Tibial nerve (tissue), 4 donors: ENCODE measurements at places on chromosomes 11 and 22.

GRCh38 chr11:12090061-12090591 lies 20.3 kb upstream of the MICAL2 start:
- DNase-seq = no peak
- peaks cover 29% of the 10 kb centered on the region for H3K4me1 ChIP-seq
- H3K36me3 ChIP-seq = no peaks in the 10 kb centered on the region
- no peaks in the 10 kb centered on the region for H3K27me3 ChIP-seq

DNA sequence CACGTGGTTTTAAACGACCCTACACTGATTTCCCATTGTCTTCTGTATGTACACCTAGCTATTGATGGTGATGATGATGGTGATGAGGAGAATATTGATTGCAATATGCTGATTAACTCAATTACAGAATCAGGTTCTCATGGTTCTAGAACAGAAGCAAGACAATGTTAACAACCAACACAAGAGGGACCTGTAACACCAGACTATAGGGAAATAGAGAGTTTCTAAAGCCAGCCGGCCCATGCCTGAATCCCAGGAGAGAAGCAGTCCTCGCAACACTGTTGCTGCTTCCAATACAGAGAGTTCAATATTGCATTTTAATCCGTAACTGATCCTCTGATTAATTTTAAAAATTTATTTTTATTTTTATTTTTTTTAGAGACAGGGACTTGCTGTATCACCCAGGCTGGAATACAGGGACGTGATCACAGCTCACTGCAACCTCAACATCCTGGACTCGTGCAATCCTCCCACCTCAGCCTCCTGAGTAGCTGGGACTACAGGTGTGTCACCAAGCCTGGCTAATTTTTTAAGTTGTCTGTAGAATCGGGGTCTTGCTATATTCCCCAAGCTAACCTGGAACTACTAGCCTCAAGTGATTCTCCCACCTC lies 22.2 kb upstream of the UBASH3B start:
- no peak overlapping the region for H3K4me3 ChIP-seq
- no peaks in the 10 kb centered on the region for H3K27me3 ChIP-seq
- no peak for DNase-seq

- H3K36me3 ChIP-seq = no peaks in the 10 kb centered on the region
- no peak for DNase-seq
- no peaks in the 10 kb centered on the region for H3K4me1 ChIP-seq
Observed at GRCh38 chr11:126542334-126543015, 187.0 kb downstream of the ST3GAL4 start.

DNA sequence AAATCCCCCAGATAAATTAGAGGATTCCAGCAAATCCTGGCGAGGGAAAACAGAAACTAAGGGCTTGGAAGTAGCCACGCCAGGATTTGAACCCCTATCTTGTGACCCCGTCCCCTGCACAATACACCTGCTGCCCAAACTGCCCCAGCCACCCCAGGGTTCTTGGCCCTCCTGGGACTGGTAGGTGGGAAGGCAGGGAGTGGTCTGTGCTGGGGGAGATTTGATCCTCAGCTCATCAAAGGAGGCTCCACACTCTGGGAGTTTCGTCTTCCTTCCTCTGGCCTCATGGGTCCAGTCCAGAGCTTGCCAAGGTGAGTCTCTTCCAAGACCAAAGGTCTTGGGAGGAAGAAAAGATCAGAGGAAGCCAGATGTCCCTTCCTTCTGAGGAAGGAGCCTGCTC lies 4.5 kb upstream of the CHST1 start:
- DNase-seq = no peak
- H3K4me3 ChIP-seq = no peak overlapping the region
- peaks cover 4% of the 10 kb centered on the region for H3K4me1 ChIP-seq
- no peaks in the 10 kb centered on the region for H3K36me3 ChIP-seq
- no peak overlapping the region for H3K27ac ChIP-seq

GRCh38 chr11:122668562-122669090 lies 13.1 kb downstream of the UBASH3B start:
- no peak overlapping the region for H3K27ac ChIP-seq
- H3K36me3 ChIP-seq = no peaks in the 10 kb centered on the region
- no peaks in the 10 kb centered on the region for H3K4me1 ChIP-seq
- no peak for DNase-seq
- no peak overlapping the region for H3K4me3 ChIP-seq

DNA sequence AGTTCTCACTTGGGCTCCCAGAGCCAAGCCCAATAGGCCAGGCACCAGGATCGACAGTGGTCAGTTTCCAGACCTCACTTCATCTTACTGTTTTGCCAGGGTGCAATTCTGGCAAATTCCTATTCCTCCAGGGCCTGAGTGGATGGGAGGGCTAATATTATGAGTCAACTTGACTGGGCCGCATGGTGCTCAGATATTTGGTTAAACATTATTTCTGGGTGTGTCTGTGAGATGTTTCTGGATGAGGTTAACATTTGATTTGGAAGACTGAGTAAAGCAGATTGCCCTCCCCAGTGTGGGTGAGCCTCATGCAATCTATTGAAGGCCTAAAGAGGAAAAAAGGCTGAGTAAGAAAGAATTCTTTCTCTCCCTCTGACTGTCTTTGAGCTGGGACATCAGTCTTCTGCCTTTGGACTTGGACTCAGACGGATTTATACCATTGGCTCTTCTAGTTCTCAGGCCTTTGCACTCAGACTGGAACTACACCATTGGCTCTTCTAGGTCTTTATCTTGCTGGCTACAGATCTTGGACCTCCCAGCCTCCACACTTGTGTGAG lies 132.9 kb upstream of the ZBED5 start:
- no peak for DNase-seq
- H3K4me3 ChIP-seq = no peak overlapping the region
- H3K27me3 ChIP-seq = no peaks in the 10 kb centered on the region
- no peak overlapping the region for H3K27ac ChIP-seq

DNA sequence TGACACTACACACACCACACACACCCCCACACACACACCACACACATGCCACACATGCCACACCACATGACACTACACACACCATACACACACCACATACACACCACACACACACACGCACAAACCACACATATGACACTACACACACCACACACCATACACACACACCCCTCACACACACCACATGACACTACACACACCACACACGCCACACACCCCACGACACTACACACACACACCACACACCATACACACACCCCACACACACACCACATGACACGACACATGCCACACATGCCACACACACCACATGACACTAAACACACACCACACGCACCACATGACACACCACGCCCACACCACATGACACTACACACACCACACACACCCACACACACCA lies 101.8 kb upstream of the ASPHD2 start:
- no peak overlapping the region for H3K27ac ChIP-seq
- DNase-seq = no peak
- no peaks in the 10 kb centered on the region for H3K27me3 ChIP-seq

DNA sequence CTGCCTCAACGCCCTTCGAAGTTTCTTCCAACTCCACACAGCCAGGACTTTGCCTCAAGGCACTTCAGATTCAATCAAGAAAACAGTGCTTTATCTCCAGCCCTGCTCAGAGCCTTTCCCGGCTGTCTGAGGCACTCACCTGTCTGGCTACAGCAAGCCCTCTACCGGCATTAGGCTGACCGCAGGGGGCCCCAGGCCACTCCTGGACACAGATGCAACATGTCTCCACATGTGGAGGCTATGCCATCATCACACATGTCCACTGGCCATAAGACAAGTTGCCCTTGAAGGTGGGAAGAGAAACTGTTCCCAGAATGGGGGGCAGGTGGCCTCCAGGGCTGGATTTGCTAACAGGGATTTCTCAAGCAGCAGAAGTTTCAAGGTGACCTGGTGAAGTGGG lies 10.0 kb downstream of the SCUBE1 start:
- no peaks in the 10 kb centered on the region for H3K27me3 ChIP-seq
- H3K27ac ChIP-seq = no peak overlapping the region
- H3K4me3 ChIP-seq = no peak overlapping the region
- no peaks in the 10 kb centered on the region for H3K4me1 ChIP-seq
- no peak for DNase-seq

DNA sequence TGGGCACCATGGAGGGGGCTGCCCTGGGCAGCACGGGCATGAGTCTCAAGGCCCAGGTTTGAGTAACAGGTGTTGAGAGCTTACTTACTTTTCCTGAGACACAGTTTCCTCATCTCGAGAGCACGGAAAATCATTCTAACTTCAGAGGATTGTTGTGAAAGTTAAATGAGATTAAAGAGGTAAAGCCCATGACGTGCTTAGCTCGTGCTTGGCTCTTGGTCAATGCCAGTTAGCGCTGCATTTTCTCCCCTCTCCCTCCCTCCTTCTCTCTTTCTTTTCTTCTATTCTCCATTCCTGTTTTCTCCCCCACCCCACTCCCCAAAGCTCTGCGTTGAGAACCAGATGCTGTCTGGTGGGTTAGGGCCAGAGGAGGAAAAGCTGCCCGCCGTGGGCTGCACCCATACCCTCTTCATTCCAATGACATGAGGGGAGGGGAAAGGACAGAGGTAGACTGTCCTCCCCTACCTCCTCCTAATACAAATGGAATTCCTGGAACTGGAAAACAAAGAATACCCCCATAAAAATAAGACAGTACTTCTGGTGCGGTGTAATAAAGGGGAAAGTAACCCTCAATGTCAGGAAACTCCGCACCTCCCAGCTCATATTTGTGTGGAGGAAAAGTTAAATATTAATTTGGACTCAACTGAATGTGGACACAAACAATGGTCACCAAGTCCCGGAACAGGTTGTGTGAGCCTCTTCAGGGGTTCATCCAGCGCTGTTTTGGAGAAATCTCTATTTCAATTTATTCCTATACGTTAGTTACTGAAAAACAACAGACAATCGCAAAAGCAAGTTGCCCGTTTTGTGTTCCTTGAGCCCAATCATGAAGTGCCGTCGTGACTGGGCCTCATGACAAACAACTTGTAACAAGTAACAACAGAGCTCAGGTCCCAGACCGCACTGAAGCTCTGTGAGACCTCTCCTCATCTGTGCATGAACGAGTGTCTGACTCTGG lies 54.8 kb upstream of the B3GAT1 start:
- H3K27me3 ChIP-seq = peaks cover 9% of the 10 kb centered on the region
- H3K4me1 ChIP-seq = no peaks in the 10 kb centered on the region
- H3K36me3 ChIP-seq = no peaks in the 10 kb centered on the region
- DNase-seq = no peak

- H3K36me3 ChIP-seq = no peaks in the 10 kb centered on the region
- H3K4me1 ChIP-seq = peaks cover 25% of the 10 kb centered on the region
- no peaks in the 10 kb centered on the region for H3K27me3 ChIP-seq
Observed at GRCh38 chr22:18042685-18043084, 18.3 kb upstream of the MICAL3 start.

GRCh38 chr11:2290351-2290841 lies 11.3 kb downstream of the C11orf21 start:
- H3K4me1 ChIP-seq = peaks cover 7% of the 10 kb centered on the region
- H3K27me3 ChIP-seq = no peaks in the 10 kb centered on the region
- no peak for DNase-seq
- H3K4me3 ChIP-seq = no peak overlapping the region
- no peaks in the 10 kb centered on the region for H3K36me3 ChIP-seq

DNA sequence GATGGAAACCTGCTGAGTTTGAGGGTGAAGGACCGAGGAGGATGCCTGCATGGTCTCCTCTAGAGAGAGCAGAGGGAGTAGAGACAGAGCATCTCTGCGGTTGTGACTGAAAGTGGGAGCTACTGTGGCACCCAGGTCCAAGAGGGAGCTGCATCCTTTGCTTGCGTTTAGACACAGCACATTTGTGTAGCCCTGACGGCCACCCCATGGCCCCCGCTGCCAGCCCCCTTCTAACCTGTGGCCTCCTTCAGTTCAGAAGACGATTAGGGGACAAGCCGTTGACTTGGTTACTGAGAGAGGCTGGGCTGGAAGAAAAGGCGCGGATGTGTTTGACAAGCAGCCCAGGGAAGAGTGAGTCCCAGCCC lies 690.9 kb downstream of the BRD1 start:
- DNase-seq = no peak
- no peak overlapping the region for H3K27ac ChIP-seq
- no peaks in the 10 kb centered on the region for H3K27me3 ChIP-seq
- no peaks in the 10 kb centered on the region for H3K36me3 ChIP-seq
- H3K4me3 ChIP-seq = no peak overlapping the region

GRCh38 chr11:111513240-111513605 lies 1.0 kb upstream of the BTG4 start:
- H3K27me3 ChIP-seq = peaks cover 42% of the 10 kb centered on the region
- H3K36me3 ChIP-seq = no peaks in the 10 kb centered on the region
- no peak for DNase-seq
- H3K4me1 ChIP-seq = no peaks in the 10 kb centered on the region
- H3K27ac ChIP-seq = no peak overlapping the region
- peak overlapping the region; percentile 59 for H3K4me3 ChIP-seq

DNA sequence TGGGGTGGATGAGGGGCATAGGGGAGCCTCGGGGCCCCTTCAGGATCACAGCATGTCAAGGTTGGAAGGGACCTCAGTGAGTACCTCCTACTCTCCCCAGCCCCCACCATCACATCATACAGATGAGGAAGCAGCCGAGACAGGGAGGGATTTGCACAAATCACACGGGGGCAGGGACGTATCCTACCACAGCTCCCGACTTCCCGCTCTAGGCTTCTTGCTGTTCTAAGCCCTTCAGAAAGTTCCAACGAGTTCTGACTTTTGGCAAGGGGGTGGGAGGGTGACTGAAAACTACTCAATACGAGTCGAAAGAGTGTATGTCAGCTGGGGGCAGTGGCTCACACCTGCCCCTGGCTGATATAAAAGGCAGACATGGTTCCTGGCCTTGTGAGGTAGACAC lies 4.7 kb upstream of the RAD9A start:
- H3K4me3 ChIP-seq = no peak overlapping the region
- peaks cover 14% of the 10 kb centered on the region for H3K4me1 ChIP-seq
- H3K27ac ChIP-seq = no peak overlapping the region
- no peak for DNase-seq
- no peaks in the 10 kb centered on the region for H3K27me3 ChIP-seq
- H3K36me3 ChIP-seq = no peaks in the 10 kb centered on the region

GRCh38 chr22:24181088-24181995 lies at the start of gene SUSD2:
Gene SUSD2 (plus strand): TSS chr22:24181487. CDS start chr22:24181520, 33 bp downstream.
- H3K27me3 ChIP-seq = no peaks in the 10 kb centered on the region
- H3K4me1 ChIP-seq = peaks cover 11% of the 10 kb centered on the region
- no peak within 1 kb of the TSS for H3K4me3 ChIP-seq
- DNase-seq = no peak
- H3K27ac ChIP-seq = peak within 1 kb of the TSS; percentile 81

GRCh38 chr11:110835106-110835505 lies 122.9 kb upstream of the ARHGAP20 start:
- no peaks in the 10 kb centered on the region for H3K4me1 ChIP-seq
- no peaks in the 10 kb centered on the region for H3K36me3 ChIP-seq
- H3K27me3 ChIP-seq = no peaks in the 10 kb centered on the region
- H3K4me3 ChIP-seq = no peak overlapping the region
- no peak for DNase-seq

GRCh38 chr11:68467201-68467834 lies 6.8 kb downstream of the PPP6R3 start:
- no peaks in the 10 kb centered on the region for H3K4me1 ChIP-seq
- no peak for DNase-seq
- no peak overlapping the region for H3K27ac ChIP-seq
- H3K27me3 ChIP-seq = no peaks in the 10 kb centered on the region
